ENCODE measurements at places on chromosomes 12 and 14.

GRCh38 chr12:89354612-89355067, 2.3 kb upstream of the DUSP6 start:
- DNase-seq: peak; percentile 50

- DNase-seq: peak; percentile 62
Observed at GRCh38 chr12:62813031-62813829, 121.7 kb downstream of the PPM1H start.

- no peak for DNase-seq
Observed at GRCh38 chr12:116892349-116893140, 11.3 kb upstream of the HRK start.

- DNase-seq: no peak
Observed at GRCh38 chr12:64991121-64991611, 129.9 kb downstream of the WIF1 start.

GRCh38 chr14:30223385-30223785, 295.7 kb upstream of the PRKD1 start:
- peak; percentile 87 for DNase-seq

DNA sequence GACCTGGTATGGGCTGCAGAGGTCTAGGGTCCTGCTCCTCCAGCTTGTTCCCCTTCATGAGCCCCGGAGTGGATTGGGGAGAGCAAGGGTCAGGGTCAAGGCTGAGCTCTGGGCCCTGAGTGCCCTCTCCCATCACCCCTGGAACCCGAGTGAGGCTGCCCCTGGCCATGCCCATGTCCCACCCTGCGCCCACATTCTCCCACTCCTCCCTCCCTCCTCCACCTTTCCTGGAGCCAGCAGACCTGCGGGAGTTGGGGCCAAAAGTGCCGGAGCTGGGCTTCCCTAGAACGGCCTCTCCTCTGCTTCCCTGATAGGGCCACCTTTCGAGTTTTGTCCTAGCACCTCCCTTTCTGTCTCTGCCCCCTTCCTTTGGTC, 590 bp downstream of the SCNN1A start:
- no peak for DNase-seq

DNA sequence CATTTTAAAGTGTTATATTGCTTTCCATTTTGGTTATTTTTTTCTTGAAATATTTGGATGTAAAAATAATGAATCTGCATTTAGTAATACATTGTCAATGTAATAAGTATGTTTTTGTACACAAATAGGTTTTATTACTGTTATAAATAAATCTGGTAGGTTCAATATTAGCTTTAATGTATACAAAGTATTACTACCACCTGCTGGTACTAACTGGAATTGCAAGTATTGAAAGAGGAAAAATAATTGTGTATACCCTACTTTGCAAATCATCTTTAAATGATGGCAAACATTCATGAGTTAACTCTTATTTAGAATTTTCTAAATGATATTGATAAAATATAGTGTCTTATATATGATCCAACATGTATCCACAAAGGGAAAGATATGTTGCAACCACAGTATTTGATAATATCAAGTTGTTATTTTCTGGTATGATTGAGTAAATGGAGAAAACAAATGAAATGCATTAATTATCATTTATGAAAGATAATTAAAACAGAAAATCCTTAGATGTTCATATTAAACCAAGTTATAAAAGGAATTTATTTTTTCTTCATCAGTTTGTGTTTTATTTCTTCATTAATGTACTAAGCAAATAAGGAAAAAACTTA, 3.2 kb downstream of the OR4K2 start:
- peak; percentile 29 for DNase-seq

DNA sequence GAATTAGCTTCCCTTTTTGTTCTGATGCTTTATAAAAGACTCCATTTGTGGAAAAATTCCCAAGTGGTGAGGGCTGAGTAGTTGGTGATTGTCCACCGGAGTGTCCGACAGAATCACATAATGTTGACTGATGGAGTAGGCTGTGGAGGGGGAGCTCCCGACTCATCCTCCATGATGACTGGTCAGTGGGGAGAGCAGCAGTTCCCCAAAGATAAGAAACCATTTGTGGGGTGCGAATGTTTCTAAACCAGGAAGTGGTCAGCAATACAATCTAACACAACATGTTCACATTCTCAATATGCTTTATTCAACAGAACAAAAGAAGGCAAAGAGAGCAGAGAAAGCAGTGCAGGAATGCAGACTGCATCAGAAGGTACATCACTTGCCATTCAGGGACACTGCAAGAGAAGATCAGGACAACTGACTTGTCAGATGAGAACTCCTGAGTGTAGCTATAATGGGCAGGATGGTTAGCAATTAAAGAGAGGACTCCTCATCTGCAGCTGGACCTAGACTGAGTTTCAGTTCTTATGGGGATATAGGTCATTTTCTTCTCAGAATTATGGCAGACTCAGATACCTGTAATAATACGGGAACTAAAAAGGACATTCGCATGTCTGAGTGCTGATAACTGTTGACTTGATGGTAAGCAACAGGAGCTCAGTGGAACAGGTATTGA, 5.4 kb downstream of the KRT6B start:
- DNase-seq: no peak

DNA sequence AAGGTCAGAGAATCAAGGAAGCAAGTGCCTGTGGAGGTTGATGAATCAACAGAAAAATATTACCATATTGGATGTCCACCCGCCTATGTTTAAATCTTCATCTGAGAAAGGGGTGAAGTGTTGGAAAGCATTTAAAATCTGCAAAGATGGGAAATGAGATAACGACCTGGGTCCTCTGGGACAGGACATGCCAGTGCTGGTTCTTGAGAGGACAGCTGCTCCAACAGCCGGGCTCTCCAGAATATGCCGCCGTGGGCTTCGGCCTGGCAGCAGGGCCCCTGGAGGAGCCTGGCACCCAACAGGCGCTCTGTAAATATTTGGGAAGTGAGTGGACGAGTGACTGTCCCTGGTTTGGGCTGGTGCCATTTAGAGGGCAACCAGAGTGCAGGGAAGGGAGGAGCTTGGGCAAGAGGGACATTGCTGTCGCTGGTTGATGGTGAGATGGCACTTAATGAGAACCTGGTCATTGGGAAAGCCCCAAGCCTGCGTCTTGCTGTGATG, 129.9 kb downstream of the KCNA5 start:
- no peak for DNase-seq

DNA sequence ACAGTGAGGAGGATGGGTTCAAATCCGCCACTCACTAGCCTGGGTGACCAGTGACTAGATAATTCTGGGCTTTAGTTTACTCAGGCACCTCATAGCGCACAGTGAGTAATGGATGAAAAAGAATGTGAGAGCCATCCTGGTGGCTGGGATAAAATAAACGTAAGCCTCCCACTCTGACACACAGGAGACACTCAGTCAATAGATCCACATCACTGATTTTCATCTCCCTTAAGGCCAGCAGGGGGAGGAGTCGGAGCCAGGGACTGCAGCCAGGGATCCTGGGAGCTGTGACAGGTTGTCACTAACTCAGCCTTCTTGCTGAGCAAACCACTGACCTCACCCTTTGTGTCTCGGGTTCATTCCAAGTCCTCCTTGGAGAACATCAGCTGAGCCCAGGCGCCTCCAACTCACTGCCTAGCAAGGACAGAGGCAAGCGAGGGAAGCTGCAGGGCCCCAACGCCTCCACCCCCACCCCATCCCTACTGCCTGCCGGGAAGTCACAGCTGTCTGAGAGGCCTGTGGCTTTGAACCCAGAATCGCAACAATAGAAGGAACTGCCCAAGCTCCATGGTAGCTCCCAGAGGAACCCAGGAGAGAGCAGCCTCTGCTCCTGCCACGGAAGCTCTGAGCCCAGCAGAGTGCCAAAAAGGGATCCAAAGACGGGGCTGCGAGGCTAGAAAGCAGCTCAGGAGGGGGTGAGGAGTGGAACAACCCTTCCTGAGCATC, 30.7 kb downstream of the PXN start:
- DNase-seq: peak; percentile 99

GRCh38 chr14:61749264-61749663, 13.0 kb upstream of the SNAPC1 start:
- peak; percentile 31 for DNase-seq

GRCh38 chr12:131895640-131896079, 1.2 kb downstream of the ULK1 start:
- DNase-seq: no peak

DNA sequence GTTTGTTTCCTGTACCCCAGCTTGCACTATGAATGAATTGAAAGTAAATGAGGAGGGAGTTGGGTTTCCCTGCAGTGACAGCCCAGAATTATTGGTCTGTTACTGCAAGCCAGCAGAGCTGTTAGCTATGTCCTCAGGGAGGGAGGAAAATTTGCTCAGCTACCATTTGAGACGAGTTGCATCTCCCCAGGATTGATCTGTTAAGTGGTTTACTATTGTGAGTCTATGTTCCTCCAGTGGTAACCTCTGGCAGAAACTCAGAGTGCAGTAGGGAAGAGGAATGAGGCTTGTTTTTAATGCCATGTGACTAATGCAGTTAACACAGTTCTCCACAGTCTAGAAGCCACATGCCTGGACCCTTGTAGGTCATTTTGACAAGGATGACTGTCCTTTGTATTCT, 173.9 kb downstream of the SLC15A4 start:
- no peak for DNase-seq

DNA sequence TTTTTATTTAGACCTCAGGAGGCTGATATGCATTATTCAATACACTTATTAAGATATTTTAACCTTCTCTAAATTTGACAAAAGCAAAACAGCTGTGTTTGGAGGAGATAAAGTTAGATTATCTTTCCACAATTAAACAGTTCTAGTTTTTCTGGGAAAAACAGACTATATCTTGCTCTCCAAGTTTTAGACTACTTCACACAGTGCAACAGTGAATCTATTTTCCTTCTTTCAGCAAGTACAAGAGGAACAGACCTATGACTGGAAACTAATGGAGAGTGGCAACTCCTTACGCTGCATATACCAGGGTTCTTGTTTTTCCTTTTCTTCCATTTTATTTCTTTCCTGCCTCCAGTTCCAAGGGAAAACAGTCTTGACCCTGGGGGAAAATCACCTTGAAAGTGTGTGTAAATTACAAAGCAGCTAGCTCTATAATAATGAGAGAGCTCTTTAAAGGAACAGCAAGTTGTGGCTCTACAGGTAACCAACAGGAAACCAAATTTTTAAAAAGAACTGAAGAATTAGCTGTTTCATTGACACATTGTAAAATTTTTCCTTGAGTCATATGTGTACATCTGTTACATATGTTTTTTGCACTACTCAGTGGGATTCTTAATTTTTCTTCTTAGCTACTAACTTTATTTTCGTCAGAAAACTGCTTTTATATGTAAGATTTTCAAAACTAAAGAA, 27.4 kb downstream of the DNM1L start:
- no peak for DNase-seq

DNA sequence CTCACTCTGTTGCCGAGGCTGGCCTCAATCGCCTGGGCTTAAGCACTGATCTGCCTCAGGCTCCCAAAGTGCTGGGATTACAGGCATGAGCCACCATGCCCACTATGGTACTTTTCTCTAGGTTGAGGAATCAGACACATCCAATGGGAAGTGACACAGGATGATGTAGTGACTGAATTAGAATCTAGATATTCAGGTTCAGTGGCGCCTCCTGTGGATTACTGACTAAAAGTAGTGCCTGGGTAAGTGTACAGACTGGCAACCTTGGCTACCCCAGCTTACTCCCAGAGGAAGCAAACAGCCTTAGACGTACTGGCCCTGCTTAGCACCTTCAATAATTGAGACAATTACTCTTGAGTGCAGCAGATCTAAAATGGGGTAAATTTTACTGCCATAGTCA, 22.8 kb downstream of the GALNT8 start:
- DNase-seq: peak; percentile 30

GRCh38 chr12:124917841-124918621, 3.6 kb upstream of the UBC start:
- no peak for DNase-seq

GRCh38 chr12:32031109-32031508, 71.9 kb downstream of the RESF1 start:
- DNase-seq: no peak

GRCh38 chr14:57435923-57436322, 45.5 kb downstream of the NAA30 start:
- DNase-seq: no peak

GRCh38 chr14:81312289-81312876, 87.7 kb downstream of the STON2 start:
- no peak for DNase-seq

- peak; percentile 31 for DNase-seq
Observed at GRCh38 chr12:57416039-57416996, 14.5 kb downstream of the R3HDM2 start.

DNA sequence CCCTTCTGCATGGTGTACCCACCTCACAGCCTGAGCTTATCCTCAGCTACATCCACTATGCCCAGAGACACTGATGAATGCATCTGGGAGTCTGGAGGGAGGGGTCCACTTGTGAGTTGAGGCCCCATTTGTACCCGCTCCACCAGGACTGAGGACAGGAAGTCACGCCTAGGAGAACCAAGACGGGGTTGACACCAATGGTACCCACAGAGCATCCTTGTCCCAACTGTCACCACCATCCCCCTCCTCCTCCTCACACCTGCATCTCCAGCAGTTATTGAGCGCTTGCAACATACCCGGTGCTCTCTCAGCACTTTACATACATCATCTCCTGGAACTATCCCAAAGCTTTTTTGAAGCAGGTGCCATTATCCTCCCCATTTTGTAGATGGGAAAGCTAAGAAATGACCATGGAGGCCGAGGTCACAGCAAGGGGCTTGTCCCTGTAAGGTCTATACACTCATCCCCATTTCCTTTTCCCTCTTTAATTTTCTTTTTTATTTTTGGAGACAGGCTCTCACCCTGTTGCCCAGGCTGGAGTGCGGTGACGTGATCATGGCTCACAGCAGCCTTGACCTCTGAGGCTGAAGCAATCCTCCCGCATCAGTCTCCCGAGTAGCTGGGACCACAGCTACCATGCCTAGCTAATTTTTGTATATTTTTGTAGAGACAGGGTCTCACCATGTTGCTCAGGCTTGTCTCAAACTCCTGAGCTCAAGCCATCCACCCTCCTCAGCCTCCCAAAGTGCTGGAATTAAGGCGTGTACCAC, 31.7 kb downstream of the DGLUCY start:
- no peak for DNase-seq

DNA sequence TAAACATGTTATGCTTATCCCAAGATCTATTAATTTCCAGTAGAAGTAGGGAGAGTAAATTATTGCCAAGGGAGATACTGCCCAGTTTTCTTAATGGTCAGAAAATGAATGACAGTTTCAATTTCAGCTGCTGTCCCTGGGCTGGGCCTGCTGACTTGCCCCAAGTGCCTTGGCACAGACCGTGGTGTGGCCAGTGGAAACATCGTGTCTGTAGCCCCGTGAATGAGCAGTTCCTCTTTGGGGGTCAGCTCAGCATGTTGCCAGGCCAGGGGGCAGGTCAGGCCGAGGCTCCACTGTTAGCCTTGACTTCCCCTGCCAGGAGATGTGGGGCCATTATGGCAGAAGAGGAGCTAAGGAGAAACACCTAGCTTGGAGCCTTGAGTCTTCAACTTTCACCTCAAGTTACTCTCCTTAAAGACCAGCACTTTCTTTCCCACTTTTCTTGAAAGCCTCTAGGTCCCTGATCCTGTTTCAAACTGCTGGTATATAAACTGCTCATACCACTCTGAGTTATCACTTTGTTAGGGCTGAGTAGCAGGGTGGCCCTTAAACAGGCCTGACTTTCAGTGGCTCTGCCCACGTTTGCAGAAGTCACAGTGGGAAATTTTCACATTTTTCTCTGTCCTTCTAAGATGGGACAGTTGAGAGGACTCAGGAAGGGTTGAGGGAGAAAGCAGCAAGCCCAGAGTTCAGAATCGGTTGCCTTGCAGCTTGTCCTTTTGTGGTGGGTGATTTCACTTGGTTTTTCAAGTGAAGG, 73.2 kb downstream of the SUSD6 start:
- no peak for DNase-seq

- no peak for DNase-seq
Observed at GRCh38 chr12:112979041-112979680, 842 bp downstream of the OAS2 start.

- no peak for DNase-seq
Observed at GRCh38 chr12:6399884-6400644, 16.1 kb downstream of the LTBR start.

- no peak for DNase-seq
Observed at GRCh38 chr12:105995961-105996431, 142.8 kb downstream of the NUAK1 start.
